Progenitor cell of endocrine pancreas (in vitro differentiated cells): ENCODE measurements at places on chromosomes 6 and 20.

- DNase-seq = no peak
Measured at GRCh38 chr20:50701041-50701963, 10.0 kb upstream of the RIPOR3 start.

- DNase-seq = no peak
Measured at GRCh38 chr20:30513050-30513628, 744.3 kb upstream of the DEFB115 start.

- no peak for DNase-seq
Measured at GRCh38 chr6:161917645-161918044, 643.8 kb upstream of the AGPAT4 start.

DNA sequence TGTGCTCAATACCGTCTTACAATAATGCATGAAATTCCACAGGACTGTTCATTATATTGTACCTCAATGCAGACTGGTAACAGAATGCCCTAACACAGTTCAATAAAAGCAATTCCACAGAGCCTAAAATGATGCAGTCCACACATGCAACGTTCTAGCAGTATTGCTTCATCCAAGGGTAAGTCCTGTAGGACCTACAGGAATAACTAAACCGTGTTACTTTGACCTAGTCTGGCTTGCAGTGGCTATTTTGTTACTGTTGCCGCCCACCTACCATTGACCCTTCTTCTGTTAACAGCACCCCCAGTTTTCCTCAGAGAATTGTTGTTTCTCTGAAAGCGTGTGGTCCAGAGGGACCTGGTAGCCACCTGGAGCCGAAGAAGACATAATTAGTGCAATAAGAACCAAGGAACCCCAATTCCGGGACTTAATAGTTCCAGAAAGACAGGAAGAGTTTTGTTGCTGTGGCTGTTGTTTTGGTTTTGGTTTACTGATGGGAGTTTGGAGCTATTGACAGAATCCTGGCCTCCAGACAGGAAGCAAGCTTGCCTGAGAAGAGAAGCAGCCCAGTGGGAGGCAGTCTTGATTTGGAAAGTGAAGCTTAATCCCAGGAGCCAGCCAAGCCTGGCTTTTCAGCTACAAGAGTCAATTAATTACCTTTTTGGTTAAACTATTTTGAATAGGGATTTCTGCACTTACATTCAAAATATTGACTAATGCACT is 91.3 kb downstream of the FRK start:
- DNase-seq = no peak

- DNase-seq = no peak
Measured at GRCh38 chr20:61135968-61136367, 116.1 kb upstream of the CDH4 start.

- no peak for DNase-seq
Measured at GRCh38 chr6:137227871-137228302, 8.7 kb upstream of the IFNGR1 start.

GRCh38 chr6:113662688-113663333 is 194.3 kb upstream of the MARCKS start:
- DNase-seq = no peak

GRCh38 chr20:14445902-14446301 is 108.5 kb upstream of the FLRT3 start:
- DNase-seq = no peak

- DNase-seq = no peak
Measured at GRCh38 chr20:56429502-56429901, 17.4 kb downstream of the CASS4 start.

DNA sequence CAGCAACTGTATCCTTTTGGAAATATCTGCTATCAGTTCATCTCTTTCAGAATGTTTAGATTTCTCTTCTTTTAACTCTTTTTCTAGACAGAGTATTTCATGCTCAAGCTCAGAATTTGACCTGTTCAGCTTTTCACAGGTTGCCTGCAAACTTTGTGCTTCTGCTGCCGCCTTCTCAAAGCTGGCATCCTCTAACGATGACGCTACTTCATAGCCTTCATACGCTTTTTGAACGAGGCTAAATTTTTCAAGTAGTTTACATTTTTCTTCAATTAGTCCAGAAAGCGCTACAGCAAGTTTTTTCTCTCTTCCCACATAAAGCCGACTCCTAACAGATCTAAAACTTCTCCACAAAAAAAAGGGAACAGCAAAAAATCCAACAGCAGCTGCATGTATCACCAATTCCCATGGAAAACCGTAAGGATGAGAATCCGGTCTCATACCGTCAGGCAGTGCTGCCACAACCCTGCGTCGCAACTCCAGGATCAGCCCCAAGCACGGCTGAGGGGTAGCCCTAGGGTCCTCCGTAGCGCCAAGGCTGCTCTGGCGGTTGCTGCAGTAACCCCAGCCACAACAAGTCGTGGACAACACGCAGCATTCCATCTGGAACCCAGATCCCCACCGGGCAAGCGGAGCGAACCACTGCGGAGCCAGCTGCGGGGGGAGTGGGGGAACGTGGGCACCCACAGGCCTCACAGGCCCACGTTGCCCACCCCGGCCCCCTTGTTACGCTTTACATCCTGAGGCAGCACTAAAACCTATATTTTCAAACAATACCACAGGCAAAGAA is 30.6 kb downstream of the DACT2 start:
- DNase-seq = no peak

GRCh38 chr6:105644073-105644489 is 241.2 kb upstream of the PREP start:
- DNase-seq = no peak
